ENCODE measurements at places on chromosomes 2 and 18.

DNA sequence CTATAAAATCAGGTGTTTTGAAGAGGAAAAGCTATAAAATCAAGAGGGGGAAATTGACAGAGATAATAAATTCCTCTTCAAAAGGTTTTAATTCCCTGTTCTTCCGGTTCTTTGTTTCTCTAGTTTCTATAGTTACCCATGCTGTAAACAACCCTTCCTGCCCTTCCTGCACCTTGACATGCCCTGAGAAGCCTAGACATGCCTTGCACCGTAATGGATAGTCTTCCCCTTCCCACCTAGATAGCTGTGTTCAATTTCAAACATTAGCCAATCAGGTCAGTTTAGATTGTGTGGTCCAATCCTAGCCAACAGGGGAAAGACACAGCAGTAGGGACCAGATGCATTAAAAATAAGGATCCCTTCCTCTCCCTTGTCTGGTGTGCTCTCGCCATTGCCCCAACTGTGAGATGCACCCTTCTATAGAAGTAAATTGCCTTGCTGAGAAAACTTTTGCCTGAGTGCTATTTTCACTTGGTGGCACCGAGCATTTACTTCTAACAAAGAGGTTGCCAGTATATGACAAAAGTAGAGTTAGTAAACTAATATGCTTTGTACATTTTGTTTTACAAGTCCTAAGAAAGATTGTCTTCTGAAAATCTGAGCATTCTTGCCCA, 27.1 kb downstream of the SULT1C4 start:
- no peak for DNase-seq

- DNase-seq, result no peak
These were observed 72.2 kb upstream of the RBM44 start for GRCh38 chr2:237726401-237726830.

DNA sequence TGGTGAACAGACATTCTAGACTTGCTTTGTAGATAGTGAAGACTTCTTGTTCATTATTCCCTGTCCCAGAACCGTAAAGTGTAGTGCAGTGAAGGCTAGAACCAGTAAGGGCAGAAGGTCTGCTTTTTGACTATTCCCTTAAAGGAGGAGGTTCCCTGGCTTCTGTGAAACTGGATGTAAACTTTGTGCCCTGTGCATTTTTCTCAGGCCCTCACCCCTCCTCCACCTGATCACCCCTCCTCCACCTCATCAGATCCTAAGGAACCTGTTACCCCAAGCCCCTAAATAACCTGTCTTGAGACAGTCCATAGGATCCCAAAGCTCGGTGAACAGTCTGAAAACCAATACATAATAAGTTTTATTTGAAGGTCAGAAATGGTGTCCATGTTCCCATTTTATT, 33.7 kb downstream of the SFT2D3 start:
- no peak for DNase-seq

- no peak for DNase-seq
These were observed 8.2 kb upstream of the RBM44 start for GRCh38 chr2:237790353-237790752.

GRCh38 chr2:48613211-48613610, 4.4 kb upstream of the GTF2A1L start:
- no peak for DNase-seq

GRCh38 chr2:88967844-88968243, 276.4 kb downstream of the RPIA start:
- DNase-seq, result no peak

- no peak for DNase-seq
These were observed 78.8 kb downstream of the MBP start for GRCh38 chr18:77053616-77054287.

GRCh38 chr2:151769606-151770005, 35.3 kb upstream of the NEB start:
- DNase-seq, result no peak

DNA sequence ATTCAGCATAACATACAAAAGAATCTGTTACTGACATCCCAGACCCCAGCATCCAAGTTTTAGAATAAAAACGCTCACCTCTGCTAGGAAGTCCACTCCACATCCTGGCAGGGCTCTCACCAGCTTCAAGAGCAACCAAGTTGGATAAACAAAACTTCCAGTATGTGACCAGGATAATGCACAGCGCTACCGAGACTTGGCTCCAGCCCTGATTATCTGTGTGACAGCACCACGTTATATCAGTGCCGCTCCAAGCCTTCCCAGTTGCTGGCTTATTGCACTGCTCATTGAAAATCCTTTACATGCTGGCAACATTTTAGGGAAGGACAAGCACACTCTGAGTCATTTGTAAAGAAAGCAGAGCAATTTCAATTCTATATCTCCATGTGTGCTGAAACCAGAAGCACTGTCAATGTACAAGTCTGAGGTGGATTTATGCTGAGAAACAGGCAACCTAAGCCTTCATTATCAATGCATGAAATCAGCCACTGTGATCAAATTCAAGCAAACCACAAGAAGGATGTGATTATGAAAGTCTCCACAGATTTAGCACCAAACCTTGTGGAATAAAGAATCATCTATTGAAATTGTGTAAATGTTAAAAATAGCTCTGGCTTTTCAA, 115.7 kb downstream of the ZNF385B start:
- DNase-seq, result no peak

DNA sequence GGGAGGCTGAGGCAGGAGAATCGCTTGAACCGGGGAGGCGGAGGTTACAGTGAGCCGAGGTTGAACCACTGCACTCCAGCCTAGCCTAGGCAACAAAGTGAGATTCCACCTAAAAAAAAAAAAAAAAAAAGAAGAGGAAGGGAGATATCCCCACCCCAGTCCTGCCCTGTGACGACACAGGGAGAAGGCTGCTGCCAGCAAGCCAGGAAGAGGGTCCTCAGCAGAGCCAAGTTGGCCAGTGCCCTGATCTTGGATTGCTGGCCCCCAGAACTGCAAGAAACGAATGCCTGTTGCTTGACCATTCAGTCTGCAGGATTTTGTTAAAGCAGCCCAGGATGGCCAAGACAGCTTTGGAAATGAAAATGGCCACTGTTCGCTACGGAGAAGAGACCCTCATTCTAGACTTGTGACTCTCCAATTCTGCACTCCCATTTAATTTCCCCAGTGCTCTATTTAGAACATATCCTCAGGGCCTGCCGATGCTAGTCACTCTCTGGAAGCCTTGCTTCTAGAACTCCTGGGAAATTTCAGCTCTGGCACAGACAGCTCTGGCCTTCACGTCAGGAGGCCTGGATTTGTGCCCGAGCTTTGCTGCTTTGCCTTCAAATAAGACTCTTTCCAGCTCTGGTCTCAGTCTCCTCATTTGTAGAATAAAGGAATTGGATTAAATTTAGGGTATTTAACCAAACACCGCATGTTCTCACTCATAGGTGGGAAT, 15.7 kb upstream of the AMMECR1L start:
- DNase-seq, result no peak

DNA sequence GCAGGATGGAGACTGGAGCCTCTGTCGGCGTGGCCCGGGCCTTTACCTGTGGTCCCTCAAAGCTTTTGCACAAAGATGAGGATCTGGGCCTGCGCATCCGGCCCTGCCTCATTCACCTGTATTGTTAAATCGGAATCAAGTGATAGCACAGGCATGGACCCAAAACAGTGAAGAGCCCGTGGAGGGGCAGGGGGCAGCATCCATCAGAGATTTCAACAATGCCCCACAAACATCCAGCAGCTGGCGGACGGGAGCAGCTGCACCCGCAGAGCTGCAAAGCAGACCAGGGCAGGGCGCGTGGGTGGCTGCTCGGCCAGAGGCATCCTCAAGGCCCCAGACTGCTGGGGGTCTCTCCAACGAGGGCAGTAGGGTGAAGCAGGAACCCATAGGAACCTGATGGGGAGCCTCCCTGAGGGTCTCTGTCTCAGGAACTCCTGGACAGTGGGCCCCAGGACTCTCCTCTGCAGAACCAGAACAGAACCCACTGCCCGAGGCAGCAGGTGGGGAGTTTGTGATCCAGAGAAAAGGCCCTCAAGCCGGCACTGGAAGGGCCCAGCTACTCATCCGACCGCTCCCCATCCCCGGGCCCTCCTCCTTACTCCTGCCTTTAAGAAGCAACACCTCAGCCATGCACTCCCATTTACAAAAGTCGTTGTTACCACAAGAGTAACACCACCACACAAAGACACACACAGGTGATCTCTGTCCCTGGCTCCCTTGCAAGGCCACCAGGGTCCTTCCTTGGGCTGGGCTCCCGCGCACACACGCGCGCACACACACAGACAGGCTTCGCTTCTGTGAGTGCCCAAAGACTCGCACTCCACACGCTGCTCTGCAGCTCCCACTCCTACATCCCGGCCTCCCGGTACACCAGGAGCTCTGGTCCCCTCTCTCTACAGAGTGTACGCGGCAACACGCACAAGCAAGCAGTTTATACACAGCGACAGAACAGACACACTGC, 28.8 kb downstream of the HDAC4 start:
- no peak for DNase-seq

- no peak for DNase-seq
These were observed 6.2 kb downstream of the MBD2 start for GRCh38 chr18:54218299-54218698.

DNA sequence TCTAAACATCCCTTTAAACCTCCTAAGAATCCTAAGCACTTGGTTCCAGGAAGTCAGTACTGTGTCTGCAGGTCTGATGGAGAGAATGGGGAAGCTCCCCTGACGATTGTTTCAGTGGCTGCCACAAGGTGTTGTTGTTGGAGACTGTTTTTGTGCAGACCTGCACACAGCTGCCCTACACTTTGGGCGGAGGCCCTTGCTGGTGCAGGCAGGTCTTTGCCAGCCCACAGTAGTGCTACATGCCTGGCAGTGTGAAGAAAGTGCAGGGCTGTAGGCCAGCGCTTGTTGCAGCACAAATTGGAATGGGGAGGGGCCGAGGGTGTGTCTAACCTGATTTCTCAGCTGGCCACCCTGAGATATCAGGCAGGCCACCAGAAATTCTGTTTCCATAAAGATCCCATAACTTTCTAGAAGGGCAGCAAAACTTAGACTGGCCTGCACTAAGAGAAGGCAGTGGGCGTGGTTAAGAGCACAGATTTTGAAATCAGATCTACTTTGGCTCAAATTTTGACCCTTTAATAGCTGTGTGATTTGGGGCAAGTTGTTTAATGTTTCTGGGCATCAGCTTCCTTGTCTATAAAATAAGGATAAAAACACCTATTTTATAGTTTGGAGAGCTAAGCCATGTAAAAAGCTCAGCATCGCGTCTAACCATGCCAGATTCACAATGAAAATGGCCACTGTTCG, 83.7 kb upstream of the SLC1A4 start:
- DNase-seq, result no peak

DNA sequence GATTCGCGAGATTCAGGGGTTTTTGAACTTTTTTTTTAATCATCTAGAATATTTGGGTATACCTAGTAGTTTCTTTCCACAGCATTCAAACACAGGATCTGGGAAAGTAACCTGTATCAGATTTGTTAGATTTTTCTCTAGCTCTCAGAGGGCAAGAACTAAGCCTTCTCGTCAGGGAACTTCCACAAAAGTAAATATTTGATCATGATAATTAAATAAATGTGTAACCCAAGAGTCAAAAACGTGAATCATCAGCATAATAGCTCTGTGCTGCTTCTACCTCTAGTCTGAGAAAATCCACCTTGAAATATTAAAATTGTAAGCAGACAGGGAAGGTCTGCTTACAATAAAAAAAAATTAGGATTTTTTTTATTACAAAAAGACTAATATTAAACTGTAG, 225.7 kb upstream of the SPOPL start:
- DNase-seq, result no peak

DNA sequence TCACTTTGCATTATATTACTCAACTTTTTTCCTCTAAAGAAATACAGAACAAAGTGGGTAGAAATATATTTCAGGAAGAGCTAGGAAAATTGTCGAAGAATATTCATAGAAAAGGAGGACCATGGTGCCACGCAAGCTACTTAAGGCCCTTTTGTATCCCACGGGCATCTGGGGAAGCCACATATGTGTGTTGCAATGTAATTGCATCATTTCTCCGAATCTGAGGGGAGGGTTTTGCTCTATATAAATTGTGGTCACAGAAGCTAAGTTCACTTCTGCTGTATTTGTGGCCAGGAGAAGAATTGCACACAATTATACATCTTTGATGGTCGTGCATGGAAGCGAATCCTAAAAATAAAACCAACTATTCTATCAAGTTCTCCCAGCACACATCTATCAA, 360.3 kb downstream of the IRS1 start:
- DNase-seq, result no peak

GRCh38 chr18:3397031-3397750, 52.8 kb upstream of the TGIF1 start:
- no peak for DNase-seq

DNA sequence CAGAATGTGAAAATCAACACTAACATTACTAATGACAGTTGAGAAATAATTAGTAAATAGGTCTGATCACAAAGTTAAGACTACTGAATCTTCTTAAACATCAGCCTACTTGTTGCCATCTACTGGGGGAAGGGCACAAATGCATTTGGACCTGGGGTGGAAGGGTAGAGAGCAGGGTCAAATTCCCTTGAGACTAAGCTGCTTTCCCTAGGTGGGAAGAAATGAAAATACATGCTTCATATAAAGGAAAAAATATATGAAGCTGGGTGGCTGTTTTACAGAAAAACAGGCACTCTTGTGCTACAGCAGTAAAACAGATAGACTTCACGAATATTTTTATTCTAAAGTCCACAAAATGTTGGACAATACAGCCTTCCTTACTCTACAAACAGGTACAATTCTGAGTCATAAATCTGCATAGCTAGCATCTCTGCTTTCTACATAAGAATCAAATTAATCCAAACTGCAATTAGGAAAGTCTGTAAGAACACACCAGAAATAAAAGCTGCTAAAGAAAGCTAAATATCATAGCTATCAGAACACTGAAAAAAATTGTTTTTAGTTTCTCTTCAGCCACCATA, 10.9 kb downstream of the TRIP12 start:
- no peak for DNase-seq

- DNase-seq, result no peak
These were observed 62.6 kb downstream of the NFATC1 start for GRCh38 chr18:79458131-79458838.

GRCh38 chr18:46260016-46260878, 156.1 kb downstream of the HAUS1 start:
- DNase-seq, result no peak

DNA sequence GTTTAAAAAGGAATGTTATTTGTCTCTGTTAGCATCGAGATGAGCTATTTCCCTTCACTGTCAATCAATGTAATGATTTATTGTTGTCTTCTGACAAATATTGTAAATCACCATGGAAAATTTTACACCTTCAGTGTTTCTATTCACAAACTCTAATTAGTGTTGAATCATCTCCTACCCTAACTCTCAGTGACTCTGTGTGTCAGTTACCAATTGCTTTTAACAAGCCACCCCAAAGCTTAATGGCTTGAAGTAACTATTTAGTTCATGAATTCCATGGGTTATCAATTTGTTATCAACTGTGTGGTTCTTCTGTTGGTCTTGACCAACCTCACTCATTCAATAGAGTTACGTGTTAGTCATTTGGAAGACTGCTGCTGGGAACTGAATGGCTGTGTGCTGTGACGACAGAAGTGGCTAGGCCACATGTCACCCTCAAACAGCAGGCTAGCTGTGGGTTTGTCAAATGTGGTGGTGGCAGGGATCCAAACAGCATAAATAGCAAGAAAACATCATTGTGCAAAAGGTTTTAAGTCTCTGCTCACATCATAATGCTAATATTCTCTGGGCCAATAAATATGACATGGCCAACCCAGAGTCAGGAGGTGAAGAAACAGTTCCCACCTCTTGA, 910.8 kb upstream of the CDH2 start:
- no peak for DNase-seq

Data from activated CD4-positive, CD25-positive, alpha-beta regulatory T cell (primary cell).